ENCODE measurements at places on chromosomes 6 and 20.

- DNase-seq: no peak
These were observed 554.3 kb downstream of the CD109 start for GRCh38 chr6:74250161-74250818.

DNA sequence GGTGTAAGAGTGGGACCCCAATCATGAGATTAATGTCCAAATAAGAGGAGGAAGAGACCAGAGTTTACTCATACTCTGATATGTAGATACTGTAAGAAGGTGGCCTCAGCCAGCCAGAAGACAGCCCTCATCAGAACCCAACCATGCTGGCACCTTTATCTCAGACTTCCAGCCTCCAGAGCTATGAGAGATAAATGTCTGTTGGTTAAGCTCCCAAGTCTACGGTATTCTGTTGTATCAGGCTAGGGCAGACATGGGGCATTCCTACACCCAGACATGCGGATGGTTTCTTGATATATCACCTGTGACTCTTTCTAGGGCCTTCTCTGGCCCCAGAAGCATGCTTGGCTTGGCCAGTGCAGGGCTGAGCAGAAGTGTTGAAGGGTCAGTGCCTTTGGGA is 247.4 kb upstream of the RIN2 start:
- DNase-seq: no peak

- no peak for DNase-seq
These were observed 32.4 kb downstream of the CPXM1 start for GRCh38 chr20:2767768-2768631.

DNA sequence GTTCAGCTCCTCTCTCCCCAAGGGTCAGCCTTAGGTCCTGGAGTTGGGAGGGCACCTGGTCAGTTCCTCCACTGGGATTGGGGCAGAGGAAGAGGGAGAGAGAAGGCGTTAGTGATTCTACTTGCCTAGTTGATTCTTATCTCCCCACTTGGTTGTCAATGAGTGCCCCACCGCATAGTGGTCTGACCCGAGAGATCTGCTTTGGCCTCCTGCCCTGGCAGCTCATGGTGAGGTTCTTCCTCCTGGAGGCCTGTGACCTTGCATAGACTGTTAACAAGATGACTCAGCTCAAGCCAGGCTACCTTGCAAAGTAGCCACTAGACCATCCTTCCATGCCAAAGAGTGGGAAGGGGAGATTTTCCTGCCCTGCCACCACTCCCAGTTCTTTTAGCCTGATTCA is 160.6 kb downstream of the TMEM200A start:
- no peak for DNase-seq

- DNase-seq: no peak
These were observed 35.7 kb downstream of the TFAP2C start for GRCh38 chr20:56664796-56665195.

DNA sequence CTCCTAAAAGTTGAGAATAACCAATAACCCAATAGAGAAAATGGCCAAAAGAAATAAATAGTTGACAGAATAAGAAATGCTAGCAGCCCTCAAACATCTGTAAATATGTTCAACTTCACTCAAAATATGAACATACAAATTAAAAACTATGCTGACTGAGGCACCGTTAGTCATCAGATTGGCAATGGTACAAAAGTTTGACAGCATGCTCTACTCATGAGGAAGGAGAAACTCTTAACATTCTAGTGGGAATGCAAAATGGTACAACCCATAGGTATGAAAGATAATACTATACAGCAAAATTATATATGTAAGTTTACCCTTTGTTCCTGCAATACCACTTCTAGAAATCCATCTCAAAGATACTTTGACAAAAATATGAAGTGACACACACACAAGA is 1.6 kb upstream of the ZSCAN12 start:
- DNase-seq: no peak
